Left ventricle myocardium superior (tissue), 1 donor: ENCODE measurements at places on chromosomes 7 and 10.

- DNase-seq: no peak
Measured at GRCh38 chr7:117889611-117890010, 16.4 kb upstream of the CTTNBP2 start.

DNA sequence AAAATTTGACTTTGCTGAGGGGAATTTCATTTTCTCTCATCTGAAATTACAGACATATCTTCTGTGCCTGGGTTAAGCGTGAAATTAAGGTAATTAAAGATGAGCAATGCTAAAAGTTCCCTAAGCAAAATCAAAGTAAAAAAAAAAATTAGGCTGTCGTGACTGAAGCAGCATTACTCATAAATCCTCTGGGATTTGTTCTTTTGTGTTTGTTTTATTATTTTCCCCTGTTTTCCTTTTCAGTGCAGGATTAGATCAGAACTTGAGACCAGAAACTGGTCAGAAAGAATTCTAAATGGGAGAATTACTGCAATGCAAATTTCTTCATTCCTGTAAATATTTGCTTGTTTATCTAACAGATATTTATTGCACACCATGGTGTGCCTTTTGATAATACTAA lies 141.4 kb upstream of the BET1 start:
- no peak for DNase-seq

- no peak for DNase-seq
Measured at GRCh38 chr7:18494821-18495408, 634 bp upstream of the HDAC9 start.

DNA sequence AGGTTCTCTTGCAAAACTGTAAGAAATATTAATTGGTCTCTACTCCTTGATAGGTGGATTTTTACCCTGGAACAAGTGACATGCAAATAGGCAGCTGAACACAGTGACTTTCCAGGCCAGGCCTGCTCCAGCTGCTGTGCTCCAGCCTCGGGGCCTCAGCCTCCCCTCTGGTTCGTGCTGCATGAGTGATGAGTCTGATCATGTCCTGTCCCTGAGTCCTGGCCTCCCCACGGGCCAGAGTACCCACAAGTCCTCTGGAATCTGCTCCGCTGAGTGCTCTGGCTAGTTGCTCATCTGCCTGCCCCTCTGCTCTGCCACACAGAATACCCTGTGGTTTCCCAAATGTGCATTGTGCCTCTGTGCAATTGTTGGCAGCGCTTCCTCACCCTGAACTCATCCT lies 80.1 kb upstream of the PDZD8 start:
- DNase-seq: no peak

GRCh38 chr10:13769946-13770345 lies 183.2 kb downstream of the PRPF18 start:
- no peak for DNase-seq

- peak; percentile 52 for DNase-seq
Measured at GRCh38 chr7:150787321-150788281, 12.6 kb downstream of the TMEM176B start.

- DNase-seq: no peak
Measured at GRCh38 chr7:39186131-39186530, 208.4 kb downstream of the POU6F2 start.

- DNase-seq: no peak
Measured at GRCh38 chr7:28029051-28029450, 151.5 kb downstream of the JAZF1 start.

DNA sequence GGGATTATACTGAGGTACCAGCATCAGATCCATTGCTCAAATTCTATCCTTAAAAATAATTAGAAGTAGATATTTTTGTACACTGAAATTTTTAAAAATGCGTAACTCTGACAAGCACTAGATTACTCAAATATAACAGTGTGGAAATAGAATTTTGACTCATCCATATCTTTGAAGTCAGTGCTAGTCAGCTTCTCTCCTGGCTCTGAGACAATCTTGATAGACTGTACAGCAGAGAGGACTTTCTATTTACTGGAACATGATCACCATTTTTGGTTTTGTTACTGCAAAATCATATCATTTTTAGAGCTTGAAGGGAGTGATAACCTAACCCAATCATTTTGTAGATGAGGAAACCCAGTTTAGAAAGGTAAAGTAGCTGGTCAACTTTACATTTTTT lies 195.0 kb downstream of the MTERF1 start:
- no peak for DNase-seq

DNA sequence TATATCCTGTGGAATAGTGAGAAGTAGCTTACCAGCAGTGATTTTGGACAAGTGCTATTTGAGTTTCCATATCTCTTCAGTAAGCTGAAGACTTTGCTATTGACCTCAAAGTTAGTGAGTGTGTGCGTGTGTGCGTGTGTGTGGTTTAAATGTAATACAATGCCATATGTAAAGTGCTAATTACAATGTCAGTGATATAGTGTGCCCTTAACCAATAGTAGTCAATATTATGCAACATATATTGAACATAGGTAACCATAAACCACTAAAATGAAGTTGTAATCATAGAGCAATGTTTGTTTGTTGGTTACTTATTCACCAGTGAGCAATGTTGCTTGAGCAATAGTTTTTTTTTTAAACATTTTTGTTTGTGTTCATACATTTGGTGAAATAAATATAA lies 309.4 kb downstream of the NXPH1 start:
- DNase-seq: no peak

DNA sequence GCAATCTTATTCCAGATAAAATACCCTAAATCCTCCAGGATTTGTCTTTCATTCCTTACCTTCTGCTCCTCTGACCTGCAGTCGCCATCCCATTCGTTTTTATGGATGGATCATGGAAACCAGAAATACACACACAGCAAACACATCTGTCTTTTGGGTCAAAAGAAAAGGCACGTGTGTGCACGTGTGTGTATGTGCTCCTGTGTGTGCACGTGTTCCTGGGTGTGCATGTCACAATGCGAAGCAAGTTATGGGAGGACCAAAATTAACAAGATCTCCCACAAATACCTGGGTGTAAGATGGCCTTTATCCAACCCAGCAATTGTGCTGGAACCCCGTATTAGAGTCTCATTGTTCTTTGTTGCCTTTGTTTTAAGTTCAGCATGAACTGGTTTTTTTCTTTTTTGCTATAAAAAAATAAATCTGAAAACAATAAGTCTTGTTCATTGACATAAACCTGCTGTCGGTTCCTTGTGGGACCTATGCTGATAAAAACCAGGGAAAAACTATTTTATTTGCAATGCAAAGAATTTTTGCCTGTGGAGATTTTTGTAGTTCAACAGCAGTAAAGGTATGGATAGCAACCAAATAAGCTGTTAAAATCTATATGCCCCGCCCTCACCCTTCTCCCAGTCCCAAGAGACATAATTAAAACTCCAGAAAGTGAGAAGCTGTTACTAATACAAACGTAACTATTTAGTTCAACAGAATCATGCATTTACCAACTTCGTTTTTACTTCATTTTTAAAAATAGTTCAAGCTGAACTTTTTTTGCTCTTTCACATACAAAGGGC lies 229.6 kb downstream of the CREB5 start:
- no peak for DNase-seq

DNA sequence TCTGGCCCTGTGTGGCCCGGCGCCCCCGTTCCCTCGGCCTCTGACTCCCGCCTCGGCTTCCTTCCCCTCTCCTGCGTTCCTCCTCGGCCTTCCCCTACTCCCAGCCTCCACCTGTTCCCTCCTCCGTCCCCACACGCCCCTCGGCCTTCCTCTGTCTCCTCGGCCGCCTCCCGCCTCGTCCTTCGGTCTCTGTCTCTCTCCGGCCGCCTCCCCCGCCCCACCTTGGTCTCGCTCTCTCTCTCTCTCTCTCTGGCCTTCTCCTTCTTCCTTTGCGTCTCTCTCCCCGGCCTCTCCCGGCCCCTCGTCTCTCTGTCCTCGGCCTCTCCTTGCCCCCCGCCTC lies 588 bp downstream of the GET4 start:
- no peak for DNase-seq

DNA sequence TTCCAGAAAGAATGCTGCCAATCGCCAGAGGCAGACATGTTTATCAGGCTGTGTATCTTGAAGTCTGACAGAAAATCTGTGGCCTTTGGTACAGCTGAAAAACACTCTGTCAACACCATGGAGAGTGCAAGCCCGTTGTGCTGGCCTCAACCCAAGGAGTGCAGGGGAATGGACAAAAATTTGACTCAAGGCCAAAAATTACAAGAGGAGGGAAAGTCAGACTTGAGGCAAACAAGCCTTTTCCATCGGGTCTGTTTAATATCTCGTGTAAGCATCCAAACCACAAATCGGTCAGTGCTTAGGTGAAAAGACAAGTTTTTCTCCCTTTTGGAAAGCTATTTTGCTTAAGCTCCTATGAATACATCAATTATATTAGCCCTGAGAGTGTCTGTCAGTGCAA lies 305.3 kb upstream of the NFE2L3 start:
- peak; percentile 87 for DNase-seq

GRCh38 chr10:28180654-28181053 lies 122.2 kb downstream of the MPP7 start:
- DNase-seq: no peak

DNA sequence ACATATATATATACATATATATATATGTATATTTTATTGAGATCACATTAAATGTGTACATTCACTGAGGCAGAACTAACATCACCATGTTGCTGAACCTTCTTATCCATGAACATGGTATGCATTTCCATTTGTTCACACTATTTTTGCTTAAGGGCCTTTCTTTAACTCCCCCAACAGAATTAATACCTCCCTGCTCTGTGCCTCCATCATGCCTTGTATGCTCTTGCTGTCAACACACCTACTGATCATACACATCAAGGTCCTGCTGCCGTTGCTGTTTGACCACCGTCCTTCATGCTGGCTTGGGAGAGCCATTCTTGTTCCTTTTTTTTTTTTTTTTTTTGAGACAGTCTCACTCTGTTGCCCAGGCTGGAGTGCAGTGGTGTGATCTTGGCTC lies 43.5 kb downstream of the EPHB4 start:
- no peak for DNase-seq

- no peak for DNase-seq
Measured at GRCh38 chr10:32851301-32851700, 106.7 kb downstream of the ITGB1 start.

DNA sequence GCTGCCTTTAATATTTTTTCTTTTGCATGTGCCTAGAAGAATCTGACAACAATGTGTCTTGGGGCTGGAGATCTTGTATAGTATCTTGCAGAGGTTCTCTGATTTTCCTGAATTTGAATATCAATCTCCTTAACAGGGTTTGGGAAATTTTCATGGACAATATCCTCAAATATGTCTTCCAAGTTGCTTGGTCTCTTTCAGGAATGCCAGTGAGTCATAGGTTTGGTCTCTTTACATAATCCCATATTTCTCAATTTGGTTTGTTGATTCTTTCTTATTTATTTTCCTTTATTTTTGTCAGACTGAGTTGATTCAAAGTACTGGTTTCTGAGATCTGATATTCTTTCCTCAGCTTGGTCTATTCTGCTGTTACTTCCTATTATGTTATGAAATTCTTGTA lies 208.7 kb upstream of the GLI3 start:
- no peak for DNase-seq

DNA sequence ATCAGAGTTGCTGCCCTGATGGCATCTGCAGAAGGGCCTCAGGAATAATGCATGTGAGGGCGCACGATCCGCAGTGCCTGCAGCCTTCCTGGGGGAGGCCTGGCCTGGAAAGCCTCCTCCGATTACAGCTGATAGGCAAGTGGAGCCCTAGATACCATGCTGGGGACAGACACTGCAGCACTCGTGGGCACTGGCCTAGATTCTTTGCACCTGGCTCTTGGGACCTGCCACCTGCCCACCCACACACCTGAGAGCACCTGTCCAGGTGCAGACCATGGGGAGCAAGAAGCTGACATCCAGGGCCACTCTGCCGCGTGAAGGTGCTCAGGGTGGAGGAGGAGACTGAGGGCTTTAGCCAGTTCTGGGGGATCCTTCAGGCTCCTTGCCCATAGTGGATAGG lies 14.8 kb downstream of the YKT6 start:
- DNase-seq: no peak

- no peak for DNase-seq
Measured at GRCh38 chr10:93835770-93836169, 58.0 kb upstream of the SLC35G1 start.

DNA sequence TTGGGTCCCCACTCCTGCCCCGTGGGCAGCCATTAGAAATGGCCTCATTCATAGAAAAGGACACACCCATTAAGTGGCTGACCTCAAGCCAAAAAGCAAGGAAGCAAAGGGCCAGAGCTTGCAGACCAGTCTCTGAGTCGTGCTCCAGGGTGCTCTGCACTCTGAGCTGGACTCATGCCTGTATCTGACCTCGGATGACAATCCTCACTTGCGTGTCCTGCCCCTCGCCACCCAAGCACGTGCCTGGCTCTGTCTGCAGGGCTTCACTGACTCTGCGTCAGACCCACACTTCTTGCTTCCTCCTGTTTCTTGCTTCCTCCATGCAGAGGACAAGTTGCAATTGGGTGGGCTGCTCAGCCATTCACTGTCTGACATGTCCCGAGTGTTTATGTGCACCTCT lies 138.8 kb downstream of the OAT start:
- DNase-seq: peak; percentile 24

- DNase-seq: peak; percentile 58
Measured at GRCh38 chr7:6172224-6172909, 100.1 kb downstream of the CYTH3 start.

DNA sequence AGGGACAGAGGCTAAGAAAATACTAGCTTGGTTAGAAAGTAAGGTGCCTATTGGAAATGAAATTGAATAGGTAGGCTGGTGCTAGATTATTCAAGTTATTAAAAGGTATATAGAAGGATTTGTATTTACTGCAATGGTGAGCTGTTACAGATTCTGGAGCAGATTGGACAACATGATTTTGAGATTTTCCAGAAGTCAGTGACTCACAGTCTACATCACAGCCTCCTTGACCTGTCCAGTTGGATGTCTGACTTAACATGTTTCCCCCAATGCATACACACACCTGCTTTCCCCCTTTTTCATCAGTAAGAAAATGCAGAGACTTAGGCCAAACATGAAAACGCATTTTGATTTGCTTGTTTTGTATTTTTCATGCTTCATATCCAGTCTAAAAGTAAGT lies 33.4 kb downstream of the STARD3NL start:
- no peak for DNase-seq

DNA sequence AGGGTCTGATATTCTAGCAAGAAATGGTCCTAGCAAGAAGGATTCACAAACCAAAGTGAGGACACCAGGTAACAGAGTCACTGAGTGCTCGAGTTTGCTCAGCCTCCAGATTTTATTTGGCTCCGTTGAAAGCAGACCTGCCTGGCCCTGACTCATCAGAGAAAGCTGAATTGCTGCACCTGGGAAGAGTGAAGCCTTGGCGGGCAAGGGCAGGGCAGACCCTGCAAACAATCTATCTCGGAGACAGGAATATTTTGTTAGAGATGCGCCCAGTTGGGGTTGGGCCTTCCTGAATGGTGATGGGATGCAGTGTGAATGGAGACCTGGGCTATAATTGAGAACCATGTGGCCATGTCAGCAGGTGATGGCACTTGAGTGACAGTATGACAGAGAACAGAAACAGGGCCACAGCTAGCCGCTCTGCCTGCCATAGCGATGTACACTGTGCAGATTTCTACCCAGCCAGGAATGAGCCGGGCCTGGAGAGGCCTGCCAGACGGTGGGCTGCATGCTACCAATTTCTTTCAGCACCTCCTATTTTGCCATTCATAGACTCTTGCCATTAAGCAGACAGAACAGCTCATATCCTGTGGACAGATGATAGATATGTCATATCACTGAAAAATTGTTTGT lies 744.2 kb downstream of the LRMDA start:
- DNase-seq: peak; percentile 41
